ENCODE measurements at places on chromosomes 1 and 21.

DNA sequence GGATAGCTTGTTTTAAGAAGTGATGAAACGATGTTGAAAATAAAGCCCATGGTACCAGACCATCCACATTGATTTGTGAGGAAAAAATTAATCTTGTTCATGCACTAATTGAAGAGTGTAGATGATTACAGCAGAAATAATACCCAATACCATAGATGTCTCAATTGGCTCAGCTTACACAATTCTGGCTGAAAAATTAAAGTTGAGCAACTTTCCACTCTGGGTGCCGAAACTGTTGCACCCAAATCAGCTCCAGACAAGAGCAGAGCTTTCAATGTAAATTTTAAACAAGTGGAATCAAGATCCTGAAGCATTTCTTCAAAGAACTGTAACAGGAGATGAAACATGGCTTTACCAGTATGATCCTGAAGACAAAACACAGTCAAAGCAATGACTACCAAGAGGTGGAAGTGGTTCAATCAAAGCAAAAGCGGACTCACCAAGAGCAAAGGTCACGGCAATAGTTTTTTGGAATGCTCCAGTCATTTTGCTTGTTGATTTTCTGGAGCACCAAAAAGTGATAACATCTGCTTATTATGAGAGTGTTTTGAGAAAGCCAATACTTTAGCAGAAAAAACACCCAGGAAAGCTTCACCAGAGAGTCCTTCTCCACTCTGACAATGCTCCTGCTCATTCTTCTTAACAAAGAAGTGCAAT lies 16.1 kb upstream of the KCNA3 start:
- no peak for DNase-seq

GRCh38 chr1:87404296-87404695 lies 75.6 kb downstream of the LMO4 start:
- no peak for DNase-seq

DNA sequence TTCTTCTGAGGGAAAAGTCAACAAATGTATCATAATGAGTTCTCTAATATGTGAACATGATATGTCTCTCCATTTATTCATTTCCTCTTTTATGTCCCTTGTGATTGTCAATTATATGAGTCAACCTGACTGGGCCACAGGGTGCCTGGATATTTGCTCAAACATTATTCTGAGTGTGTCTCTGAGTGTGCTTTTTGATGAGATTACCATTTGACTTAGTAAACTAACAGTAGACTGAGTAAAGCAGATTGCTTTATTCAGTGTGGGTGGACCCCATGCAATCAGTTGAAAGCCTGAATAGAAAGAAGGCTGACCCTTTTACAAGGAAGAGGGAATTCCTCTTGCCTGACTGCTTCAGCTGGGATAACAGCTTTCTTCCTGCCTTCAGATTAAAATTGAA lies 142.6 kb downstream of the SLC35F3 start:
- DNase-seq: no peak

GRCh38 chr1:96292141-96292540 lies 429.4 kb upstream of the PTBP2 start:
- DNase-seq: no peak

DNA sequence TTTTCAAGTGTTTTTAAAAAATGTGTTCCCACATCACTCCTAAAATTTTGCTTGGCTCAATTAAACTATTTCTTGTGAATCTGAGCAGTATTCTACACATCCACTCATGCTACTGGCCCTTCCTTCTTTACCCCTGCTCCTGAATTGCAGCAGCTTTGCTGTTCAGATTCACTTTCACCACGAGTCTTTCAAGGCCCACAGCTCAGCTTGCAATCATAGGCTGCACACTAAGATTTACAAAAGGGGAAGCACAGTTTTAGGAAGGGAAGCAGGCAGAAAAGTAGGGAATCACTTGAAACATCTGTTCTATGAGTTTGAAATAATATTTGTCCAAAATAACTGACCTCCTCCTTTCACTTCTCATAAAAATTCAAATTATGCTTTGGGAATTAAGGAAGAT lies 70.9 kb upstream of the EDEM3 start:
- no peak for DNase-seq

DNA sequence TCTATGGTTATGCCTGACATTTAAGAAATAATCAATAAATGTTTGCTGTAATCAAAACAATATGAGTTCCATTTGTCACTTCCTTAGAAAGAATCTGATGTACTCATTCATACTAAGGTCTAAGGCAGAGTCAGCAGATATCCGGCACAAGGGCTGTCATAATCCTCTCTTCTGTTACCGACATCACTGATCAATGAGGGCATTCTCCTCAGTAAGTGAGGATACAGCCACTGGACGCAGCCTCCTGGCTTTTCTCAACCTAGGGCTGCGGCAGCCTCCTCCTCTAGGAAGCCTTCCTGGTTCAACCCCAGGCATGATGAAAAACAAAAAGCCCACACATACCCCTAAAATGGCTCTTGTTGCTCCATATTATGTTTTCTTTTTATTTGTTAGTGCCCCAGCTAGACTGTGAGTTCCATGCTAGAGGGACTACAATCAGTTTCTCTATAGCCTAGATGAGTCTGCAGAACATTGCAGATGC lies 40.7 kb upstream of the TENT5C start:
- no peak for DNase-seq

- no peak for DNase-seq
Observed at GRCh38 chr21:14955936-14956520, 108.8 kb downstream of the NRIP1 start.

DNA sequence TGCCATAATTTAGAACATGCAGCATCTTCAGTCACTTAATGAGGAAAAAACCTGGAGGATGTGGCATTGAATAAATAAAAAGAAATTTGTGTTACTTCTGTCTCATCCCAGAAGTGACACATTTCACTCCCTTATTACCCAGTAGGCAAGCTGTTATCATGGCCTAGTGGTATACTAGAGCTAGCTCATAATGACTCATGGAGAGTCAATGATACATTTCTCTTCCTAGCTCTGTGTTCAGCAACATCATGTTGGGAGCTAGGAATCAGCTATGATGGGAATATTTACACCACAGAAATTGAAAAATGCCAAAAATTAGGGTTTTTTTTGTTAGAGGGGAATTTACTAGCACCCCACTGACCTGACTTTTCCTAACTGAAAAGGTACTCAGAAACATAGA lies 182.7 kb downstream of the HMCN1 start:
- DNase-seq: no peak

- DNase-seq: no peak
Observed at GRCh38 chr1:3707298-3707938, 44.8 kb upstream of the CCDC27 start.

DNA sequence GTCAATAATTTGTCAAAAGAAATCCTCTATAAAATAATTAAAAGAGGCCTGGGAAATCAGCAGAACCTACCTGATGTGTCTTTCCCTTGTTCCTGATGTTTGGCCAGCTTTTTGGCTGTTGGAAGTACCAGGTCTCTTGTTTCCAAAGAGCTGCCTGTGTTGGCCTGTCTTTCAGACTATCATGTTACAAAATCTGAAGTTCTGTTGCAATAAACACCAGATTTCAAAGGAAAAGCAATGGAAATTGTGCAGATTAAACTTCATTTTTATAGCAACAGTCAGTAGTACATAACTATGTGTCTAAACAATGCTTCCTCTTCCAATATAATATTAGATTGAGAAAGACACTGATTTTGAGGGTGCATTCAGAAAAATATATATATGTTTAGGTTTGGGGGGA lies 647.2 kb upstream of the CXADR start:
- DNase-seq: no peak

Measured in KG1 (cell line).